ENCODE measurements at places on chromosomes 13 and 19.

DNA sequence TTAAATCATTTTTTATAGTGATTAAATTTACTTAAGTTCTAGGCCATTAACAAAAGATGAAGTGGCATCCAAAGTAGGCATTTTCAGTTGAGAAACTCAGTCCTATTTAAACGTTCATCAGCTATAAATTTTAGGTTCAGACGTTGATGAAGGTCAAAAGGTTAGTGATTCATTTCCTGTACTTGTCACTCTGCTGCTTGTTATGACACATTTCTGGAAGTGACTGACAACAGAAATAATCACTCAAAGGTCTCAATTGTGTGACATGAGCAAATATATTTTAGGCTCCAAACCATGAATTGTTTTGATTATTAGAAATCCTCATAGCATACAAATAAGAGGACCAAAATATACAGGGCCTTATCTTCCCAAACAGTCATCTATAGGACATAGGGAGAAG lies 10.3 kb upstream of the EDNRB start:
- no peak for DNase-seq

- no peak for DNase-seq
These were observed 13.7 kb downstream of the LDLR start for GRCh38 chr19:11102944-11103343.

DNA sequence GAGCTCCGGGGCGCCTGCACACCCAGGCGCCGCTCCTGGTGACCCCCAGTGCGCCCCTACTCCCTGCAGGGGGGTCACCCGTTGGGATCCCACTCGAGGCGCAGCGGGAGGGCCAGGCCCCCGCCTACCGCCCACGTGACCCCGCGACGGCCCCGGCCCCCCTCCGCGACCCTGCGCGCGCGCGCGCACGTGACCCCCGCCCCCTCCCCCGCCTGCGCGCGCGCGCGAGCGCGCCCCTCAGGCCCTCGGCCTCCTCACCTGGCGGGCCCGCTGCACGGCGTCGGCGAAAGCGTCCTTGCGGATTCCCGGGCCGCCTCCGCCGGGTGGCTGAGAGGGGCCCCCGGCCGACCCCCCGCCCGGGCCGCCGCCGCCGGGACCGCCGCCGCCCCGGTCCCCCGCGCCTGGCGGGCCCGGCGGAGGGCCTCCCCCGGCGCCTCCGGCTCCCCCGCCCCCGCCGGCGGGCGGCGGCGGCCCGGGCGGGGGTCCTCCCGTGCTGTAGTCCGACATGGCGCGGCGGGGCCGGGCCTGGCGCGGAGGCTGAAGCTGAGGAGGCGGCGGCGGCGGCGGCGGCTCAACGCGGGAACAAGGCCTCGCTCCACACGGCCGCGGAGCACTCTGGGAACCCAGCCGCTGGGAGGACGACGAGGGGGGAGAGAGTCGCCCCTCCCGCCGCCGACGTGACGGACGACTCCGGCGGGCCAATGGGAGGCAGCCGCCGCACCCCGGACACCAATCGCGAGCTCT lies at the start of gene KHSRP:
Gene KHSRP (minus strand): TSS at position 617 of the 744 bp plus-strand sequence. CDS start 110 bp downstream, at position 507.
- DNase-seq: peak; percentile 38

DNA sequence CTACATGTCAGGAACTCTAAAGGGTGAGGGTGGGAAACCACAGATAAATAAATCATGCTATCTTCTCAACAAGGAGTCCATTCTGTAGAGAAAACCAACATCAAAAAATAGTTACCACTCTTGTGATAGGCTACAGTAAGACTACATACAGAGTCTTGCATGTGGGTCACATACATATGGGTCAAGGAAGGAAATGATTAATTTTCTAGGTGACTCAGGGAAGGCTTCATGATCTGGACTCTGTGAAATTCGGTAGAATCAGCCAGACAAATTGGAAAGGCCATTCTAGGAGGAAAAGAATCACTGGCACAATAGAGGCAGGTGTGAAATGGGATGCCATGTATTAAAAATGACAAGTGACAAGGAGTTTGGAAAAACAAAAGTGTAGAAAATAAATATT lies 638.9 kb downstream of the LIG4 start:
- no peak for DNase-seq

DNA sequence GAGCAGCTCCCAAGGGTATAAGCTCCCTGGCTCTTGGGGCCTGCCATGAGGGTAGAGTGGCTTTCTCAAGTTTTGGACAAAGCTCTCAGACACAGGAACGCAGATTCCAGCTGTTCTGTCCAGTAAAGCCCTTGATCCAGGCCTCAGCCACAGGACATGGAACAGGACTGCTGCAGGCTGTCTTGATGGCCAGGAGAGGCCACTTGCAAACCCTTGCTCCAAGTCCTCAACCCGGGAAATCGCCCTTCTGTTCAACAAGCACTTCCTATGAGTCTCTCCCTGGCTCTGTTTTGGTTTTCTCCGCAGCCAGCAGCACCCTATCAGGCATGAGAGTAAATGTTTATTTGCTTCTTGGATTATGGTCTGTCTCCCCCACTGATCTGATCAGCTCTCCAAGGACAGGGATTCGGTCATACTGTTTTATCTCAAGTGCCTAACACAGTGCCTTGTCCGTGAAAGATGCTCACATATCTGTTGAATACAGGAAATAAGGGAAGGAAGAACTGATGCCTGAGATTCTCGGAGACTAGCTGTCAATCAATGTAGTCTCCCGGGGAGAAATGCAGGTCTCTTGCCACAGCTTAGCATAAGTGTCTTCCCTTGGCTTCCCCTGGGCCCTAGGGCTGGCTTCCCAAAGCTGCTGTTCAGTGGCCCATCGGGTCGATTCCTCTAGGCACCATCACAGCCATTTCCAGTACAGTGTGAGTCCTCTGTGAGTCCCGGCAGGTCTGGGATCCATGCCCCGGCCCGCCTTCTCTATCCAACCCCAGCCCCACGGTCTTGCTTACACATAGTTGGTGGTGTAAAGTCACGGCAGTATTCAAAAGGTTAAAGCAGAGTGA lies 90.8 kb downstream of the TSHZ3 start:
- no peak for DNase-seq

DNA sequence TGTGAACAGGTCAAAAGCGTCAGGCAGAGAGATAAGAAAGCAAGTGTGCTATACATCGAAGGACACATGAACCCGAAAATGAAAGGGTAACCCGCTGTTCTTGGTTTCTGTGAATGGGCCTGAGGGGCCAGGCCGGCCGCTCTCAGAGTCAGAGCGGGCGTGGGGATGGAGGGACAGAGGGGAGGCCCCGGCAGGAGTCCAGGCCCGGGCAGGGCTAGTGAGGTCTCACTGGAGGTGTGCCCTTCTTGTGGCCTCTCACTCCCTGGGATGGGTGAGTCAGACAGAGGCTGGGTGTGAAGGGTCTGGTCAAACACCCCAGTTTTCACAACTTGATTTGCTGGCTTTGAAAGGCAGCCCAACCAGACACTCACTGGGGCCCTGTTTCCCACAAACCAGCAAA lies 17.4 kb upstream of the NDUFS7 start:
- DNase-seq: no peak

DNA sequence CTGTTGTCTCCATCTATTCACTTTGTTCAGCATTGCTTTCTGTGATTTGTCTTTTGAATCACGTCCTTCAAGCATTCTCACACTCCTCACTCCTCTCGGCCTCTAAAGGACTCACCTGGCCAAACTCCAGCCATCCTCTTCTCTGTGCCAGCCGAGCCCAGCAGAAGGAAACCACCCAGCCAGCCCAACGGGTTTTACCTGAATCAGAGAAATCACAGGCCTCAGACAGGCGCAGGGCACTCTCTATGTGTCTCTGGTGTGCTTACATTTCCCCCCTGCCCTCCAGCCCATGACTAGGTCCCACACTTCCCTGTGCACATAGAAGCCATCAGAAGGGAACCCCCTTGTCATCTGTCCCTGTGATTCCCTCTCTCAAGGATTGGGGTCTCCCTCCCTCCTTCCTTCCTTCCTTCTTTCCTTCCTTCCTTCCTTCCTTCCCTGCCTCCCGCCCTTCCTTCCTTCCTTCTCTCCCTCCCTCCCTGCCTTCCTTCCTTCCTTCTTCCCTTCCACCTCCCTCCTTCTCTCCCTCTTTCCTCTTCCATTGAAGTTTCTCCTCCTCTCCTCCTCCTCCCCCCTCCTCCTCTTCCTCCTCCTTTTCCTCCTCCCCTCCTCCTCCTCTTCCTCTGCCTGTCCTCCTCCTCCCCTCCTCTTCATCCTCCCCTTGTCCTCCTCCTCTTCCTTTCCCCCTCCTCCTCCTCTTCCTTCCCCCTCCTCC lies 8.8 kb upstream of the ZNF541 start:
- no peak for DNase-seq

DNA sequence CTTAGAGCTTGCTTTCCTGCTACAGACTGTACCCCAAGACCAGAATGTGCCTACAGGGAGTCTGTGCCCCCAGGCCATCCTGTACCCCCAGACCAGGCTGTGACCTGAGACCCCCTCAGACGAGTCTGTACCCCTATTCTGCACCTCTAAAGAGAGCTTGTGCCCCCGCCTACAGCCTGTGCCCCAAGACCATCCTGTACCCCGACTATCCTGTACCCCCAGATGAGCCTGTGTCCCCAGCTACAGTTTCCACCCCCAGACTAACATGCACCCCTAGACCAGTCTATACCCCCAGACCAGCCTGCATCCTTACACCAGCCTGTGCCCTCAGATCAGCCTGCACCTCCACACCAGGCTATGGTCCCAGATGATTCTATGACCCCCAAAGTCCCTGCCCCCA lies 2.0 kb downstream of the CACNG6 start:
- no peak for DNase-seq

DNA sequence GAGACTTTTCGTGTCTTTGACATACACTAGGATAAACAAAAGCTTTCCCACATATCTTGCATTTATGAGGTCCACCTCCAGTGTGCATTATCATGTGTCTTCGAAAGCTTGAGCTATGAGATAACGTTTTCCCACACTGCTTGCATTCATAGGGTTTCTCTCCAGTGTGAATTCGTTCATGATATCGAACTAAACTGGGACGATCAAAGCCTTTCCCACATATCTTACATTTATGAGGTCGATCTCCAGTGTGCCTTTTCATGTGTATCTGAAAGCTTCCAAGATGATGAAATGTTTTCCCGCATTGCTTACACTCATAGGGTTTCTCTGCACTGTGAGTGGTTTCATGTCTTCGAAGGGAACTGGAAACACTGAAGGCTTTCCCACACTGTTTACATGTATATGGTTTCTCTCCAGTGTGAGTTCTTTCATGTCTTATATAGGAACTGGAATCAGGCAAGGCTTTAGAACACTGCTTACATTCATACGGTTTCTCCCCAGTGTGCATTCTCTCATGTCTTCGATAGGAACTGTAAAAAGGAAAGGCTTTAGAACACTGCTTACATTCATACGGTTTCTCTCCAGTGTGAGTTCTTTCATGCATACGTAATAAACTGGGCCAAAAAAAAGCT lies 14.5 kb downstream of the ZNF563 start:
- DNase-seq: no peak

- no peak for DNase-seq
These were observed 6.1 kb downstream of the HAUS8 start for GRCh38 chr19:17069193-17069592.

DNA sequence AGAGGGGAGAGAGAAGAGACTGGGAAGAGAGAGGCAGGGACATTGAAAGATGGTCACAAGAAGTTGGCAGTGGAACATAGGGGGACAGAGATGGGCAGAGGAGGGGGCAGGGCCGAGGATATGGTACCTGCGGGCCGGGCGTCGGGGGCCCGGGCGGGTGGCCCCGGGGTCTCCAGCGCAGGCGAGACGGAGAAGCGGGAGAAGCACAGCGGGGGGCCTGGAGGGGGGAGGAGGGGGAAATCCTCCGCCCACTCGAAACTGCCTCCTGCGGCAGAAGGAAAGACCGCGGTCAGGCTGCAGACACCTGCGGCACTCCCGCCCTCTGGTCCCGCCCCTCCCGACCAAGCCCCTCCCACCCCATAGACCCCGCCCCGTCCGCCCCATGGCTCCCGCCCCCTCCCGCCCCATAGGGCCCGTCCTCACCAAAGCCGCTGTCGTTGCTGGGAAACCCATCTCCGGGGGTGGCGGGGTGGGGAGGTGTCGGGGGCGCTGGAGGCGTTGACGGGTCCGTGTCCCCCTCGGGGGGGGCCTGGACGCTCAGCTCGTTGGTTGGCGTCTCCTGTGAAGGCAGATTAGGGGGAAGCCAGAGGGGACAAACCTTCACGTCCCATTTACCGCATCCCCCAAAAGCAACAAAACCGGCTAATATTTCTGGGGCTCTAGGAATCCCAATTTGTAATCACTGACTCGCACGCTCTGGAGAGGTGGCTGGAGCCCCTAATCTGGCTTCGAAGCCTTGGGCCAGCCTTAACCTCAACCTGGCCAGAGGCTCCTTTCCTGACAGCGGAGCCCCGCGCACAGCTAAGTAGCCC lies 20.4 kb downstream of the LMTK3 start:
- peak; percentile 43 for DNase-seq

DNA sequence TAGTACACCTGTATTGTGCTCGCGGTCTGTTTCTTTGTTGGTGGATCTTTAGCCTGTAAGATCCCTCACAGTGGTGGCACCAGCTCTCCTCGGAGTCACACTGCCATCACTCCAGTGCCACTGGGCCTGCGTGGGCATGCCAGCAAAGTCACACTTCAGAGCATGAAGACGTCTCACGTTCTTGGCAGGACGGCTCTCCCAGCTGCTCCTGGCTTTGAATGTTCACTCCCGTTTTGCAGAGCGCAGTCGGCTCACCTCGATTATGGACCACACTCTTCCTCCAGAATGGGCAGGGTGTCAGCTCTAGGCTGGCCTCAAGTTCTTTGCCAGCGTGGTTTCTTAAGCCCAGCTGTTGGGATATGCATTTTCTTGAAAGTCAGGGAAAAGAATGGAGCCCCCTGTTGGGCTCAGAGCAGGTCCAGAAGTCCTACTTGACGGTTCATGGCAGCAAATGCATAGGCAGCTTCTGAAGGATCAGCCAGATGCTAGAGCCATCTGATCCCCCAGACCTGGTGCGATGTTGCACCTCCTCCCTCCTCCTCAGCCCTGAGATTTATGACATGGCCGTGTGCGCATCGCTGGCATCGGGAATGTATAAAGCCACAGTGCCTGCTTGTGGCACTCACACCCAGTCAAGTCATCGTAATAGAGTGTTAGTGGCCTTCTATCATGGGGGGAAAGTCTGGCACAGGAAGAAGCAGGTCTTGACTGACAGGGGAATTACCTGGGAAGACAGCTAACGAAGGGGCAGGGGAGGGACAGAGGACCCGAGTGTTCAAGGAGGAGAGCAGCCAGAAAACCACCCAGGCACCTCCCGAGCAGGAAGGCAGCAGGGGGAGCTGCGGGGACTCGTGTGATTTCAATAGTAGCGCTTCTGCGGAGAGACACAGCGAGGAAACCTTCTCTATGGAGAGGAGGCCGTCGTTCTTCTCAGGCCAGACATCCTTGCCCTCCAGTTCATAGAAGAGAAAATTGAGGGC lies 40.2 kb upstream of the NPAS1 start:
- no peak for DNase-seq

- no peak for DNase-seq
These were observed 20.3 kb downstream of the LNX2 start for GRCh38 chr13:27599845-27600553.

GRCh38 chr13:49802426-49802825 lies 9.9 kb upstream of the KPNA3 start:
- DNase-seq: no peak

- DNase-seq: no peak
These were observed 7.4 kb downstream of the CHST8 start for GRCh38 chr19:33628921-33629825.

GRCh38 chr19:19083413-19084178 lies 19.8 kb downstream of the SLC25A42 start:
- no peak for DNase-seq

Measured in activated T-cell treated with anti-CD3 and anti-CD28 coated beads for 48 hours (primary cell).